HCT116 (cell line): ENCODE measurements at places on chromosomes 5 and 9. TPM values are rescaled to one million over a fixed set of nuclear protein-coding genes. Genes with fewer than 3 reads are reported as not detected.

CDH10 gene
- total RNA-seq = not detected

INSL4 gene
- total RNA-seq = not detected

LCN2 gene
- 9.2 TPM for total RNA-seq

KCNT1 gene
- total RNA-seq = 0.17 TPM

CCDC192 gene
- not detected for total RNA-seq

IL4 gene
- not detected for total RNA-seq
